ENCODE measurements at places on chromosomes 13 and 19.

DNA sequence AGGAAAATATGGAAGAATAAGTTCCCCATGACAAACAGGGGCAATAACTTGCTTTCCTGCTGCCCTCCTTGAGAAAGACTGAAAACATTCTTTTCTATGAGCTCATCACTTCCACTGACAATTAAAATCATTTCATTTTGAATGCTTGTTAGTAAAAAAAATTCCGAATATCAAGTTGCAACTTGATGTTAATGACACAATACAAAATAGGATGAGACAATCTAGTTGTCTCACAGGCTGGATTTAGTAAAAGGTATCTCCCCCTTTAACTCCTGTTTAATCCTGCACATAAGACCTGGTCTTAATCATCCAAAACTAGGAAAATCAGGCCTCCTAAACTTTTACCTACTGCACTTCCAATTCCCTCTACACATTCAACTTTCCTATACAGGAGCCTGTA, 24.7 kb downstream of the IRS2 start:
- DNase-seq = no peak

DNA sequence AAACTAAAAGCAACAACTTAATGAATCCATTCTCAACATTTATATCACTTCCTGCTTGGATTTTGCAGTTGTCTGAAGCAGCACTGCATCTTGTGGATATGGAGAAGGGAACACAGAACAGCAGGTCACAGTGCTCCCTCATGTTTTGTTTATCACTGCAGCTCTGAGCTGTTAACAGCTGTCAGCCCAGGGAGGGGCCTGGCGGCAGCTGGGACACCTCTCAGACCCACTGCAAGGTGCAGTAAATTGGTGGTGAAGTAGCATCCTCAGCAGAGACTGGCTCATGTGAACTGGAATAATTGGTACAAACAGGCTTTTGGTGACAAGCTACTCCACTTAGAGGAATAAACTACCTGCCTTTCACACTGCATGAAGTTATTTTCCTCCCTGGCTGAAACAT, 170.4 kb downstream of the LIG4 start:
- no peak for DNase-seq

DNA sequence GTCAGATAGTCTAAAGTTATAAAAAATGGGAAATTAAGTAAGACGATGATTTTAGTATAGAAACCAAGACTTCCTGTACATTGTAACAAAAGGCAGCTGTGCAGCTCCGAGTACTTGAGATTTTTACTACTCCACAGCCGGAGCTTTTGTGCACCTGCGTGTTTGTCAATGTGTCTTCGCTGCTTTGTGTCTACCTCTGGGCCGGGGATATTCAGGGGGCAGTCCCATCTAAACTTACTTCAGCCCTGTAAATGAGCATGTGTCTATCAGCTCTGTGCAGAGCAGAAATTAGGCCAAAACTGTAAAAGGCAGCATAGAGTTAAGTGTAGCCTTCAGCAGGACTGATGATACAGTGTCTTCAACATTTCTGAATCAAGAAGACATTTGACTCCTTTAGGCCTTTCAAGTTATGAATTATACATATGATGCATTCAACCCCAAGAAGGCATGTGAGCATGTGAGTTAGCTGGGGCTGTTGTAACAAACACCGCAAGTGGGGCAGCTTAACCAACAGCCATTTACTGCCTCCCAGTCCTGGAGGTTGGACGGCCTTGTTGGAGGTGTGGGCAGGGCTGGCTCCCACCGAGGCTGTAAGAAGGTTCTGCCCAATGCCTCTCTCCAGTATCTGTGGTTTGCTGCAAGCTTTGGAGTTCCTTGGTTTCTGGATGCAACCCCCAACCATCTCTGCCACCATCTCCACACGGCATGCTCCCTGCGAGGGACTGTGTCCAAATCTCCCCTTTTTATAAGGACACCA, 191.0 kb upstream of the IRS2 start:
- DNase-seq = no peak

DNA sequence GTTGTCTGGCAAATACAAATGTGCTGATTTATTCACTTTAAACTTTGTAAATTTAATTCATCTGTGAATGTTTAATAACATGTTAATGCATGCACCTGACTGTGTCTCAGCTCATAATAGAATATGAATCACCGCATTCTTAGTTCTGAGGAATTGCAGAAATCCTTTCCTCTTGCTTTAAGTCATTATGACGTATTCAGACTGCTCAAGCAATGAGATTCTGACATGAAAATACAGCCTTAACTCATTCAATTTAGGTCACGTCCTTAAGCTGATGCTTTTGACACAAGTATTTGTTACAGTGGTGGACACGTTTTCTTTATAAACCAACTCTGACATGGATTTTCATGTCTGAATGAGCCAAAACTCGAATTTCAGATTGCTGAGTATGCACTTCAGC, 541.0 kb upstream of the KLF12 start:
- DNase-seq = no peak

DNA sequence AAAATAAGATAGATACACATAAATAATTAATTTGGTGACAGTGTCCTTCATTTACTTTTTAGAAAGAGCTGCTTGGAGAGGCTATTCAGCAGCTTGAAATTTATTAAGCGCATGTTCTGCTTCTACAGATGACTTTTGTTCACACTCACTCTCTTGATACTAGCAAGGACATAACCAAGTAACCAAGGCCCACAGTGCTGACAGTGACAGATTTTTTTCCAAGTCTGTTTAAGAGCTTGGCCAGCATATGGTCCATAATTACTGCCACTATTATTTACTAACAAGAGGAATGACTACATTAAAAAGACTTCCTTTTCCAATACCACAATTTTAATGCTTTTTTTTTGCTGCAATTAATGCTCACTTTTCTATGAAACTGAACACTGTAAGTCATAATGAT, 673.7 kb upstream of the MIR17HG start:
- DNase-seq = no peak

DNA sequence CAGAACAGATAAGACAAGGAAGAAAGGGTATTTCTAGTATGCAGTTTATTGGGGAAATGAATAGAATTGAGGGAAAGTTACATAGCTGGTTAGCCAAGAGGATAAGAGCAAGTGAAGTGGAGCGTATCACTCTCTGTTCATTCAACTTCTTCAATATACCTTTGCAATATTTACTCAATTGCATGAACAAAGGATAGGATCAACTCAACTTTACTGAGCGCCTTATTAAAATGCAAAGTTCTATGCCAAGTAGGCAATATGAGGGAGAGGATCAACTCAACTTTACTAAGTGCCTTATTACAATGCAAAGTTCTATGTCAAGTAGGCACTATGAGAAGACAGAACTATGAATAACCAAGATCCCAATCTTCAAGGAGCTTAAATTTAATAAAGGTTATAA, 43.9 kb downstream of the ZC3H13 start:
- DNase-seq = no peak

- no peak for DNase-seq
Measured at GRCh38 chr13:24323739-24324075, 14.3 kb downstream of the C1QTNF9 start.

GRCh38 chr19:7550987-7551761, 15.7 kb downstream of the PNPLA6 start:
- DNase-seq = no peak

DNA sequence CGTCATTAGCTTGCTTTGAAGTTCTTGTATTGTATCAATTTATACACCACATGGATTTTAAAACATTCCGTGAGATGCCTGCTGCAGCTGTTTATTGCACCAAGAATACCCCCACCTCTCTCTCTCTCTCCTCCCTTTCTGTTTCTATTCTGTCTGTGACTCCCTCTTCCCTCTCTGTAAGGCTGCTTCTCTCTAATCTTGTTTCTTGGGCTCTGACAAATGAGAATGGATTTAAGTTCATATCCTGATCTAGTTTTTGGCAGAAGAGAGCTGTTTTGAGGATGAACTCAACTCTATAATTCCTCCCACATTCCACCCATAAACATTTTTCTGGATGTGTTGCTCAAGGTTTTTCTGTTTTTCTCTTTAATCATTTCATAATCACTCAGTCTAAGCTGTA, 144.3 kb upstream of the FRY start:
- no peak for DNase-seq

- no peak for DNase-seq
Measured at GRCh38 chr13:59088716-59089115, 1075.0 kb downstream of the DIAPH3 start.

GRCh38 chr19:53866865-53867224, 838 bp upstream of the MYADM start:
- DNase-seq = no peak

GRCh38 chr19:39398297-39398864, 7.2 kb downstream of the MED29 start:
- no peak for DNase-seq

DNA sequence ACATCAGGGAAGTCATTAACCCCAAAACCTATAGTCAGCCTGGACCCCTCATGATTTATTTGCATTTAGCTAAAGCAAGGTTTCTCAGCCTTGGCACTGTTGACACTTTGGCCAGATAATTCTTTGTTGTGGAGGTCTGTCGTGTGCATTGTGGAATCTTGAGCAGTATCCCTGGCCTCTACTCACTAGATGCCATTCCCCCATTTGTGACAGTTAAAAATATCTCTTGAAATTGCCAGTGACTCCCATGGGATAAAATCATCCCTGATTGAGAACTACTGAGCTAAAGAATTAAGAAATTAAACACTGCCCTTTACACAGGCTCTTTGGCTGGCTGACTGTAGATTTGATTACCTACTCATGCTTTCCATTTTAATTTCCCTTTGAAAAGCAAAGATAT, 102.7 kb downstream of the LMO7 start:
- DNase-seq = no peak

GRCh38 chr13:75279834-75280369, 202.1 kb downstream of the TBC1D4 start:
- no peak for DNase-seq

DNA sequence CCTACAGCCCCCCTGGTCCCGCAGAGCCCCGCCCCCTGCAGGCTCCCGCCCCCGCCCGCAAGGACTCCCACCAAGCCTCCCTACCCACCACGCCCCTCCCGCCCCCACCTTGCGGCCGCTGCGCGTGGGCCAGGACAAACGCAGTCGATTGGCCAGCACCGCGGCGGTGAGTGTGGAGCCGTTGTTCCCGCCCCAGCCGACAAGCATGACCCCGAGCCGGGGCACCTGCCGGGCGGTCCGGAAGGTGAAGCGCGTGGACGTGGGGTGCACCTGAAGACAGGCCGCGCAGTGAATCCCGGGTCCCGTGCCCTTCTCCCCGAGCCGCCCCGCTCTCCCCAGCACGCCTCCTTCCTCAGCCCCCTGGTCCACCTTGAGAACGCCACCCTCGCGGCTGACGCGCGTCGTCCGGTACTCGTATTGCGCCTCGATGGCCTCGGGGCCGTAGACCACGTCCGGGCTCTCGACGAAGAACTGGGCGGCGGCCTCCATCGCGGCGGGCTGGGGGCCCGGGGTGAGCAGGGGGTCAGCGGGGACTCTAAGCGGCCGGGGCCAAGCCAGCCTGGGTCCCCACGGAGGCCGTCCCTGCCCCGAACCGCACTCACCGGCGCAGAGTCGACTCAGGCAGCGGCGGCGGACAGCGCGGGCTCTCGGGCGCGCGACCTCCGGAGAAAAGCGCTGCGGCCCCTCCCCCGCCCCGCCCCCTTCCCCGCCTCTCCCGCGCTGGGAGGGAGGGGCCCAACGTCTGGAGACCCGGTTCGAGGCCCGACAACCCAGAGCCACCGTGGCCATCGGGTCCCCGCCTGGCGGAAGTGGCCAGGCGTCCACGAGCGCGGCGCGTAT, at the start of gene ISYNA1:
Gene ISYNA1, minus strand, starts transcription at position 643 of the 840 bp plus-strand sequence. Its CDS starts 154 bp downstream, at position 489.
- DNase-seq = no peak

GRCh38 chr13:20860844-20861243, 41.7 kb downstream of the XPO4 start:
- DNase-seq = no peak

GRCh38 chr19:7927605-7928333, 1.8 kb upstream of the CTXN1 start:
- no peak for DNase-seq

DNA sequence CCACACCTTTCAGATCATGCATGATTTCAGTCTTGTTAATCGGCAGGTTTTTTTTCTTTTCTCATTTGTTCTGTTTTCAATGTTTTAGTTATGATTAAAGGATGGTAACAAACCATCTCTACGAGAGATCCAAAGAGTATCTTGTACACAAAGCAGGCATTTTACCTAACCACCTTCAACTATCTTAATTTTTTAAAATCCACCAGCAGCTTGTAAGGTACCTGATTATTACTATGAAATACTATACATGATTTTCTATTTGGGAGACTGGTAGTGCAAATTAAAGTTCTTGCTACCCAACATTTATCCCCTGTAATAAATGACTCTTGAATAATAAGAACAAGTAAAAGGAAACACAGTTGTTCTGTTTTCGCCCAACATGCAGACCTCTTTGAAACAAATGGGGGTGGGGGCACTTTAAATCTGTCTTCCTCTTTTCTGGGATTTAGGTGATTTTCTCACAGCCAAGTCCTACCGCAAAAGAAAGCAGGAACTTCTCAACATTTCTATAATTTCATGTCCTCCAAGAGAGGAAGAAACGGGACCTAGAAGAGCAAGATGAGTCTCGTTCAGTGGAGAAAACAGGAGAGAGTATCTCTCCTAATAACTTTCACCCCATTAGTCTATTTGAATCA, 3.6 kb downstream of the POU4F1 start:
- DNase-seq = no peak

DNA sequence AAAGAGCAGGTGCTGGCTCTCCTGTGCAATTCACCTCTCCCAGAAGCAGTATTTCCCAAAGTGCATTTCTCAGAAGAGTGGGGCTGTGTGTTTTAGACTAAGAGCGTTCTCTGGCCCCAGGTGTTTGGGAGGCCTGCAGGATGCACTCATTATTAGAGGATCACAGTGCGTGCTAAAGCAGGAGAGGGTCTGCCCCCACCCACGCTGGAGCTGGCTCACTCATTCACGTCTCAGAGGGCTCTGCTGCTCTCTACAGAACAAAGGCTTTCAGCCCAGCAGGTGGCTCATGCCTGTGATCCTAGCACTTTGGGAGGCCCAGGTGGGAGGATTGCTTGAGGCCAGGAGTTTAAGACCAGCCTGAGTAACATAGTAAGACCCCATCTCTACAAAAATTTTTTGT, 756.7 kb downstream of the UQCRFS1 start:
- DNase-seq = no peak

GRCh38 chr19:39997638-39998216, 867 bp downstream of the ZNF546 start:
- no peak for DNase-seq

DNA sequence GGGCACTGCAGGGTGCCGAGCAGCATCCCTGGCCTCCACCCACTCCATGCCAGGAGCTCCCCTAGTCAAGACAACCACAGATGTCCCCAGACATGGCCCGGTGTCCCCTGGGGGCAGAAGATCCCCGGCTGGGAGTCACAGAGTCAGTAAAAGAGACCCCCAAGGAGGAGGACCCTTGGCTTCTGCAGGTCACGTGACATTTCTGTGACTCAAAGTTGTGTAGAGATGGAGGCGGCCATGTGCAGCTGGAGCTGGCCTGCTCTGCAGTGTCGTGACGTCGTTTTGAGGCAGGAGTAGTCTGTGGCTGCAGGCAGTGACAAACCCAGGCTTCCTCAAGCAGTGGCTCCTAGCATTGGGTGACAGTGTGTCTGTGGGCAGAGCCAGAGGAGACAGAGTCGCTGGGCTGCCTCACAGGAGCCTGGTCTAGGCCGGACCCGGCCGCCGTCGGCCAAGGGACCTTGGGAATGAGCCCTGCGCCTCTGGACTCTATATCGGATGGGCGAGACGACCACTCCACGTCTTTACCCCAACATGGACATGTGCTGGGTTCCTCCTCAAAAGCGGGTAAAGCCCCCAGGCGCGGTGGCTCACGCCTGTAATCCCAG, 7.7 kb upstream of the DIRAS1 start:
- no peak for DNase-seq

- DNase-seq = no peak
Measured at GRCh38 chr13:32028711-32029110, 2.9 kb upstream of the FRY start.
